ENCODE measurements at places on chromosomes 6 and 20.

- no peak for DNase-seq
These were observed 21.7 kb downstream of the VPS52 start for GRCh38 chr6:33249732-33250630.

- DNase-seq, result no peak
These were observed 668.9 kb upstream of the CITED2 start for GRCh38 chr6:140043357-140043756.

GRCh38 chr6:21354805-21355238 lies 238.7 kb upstream of the SOX4 start:
- DNase-seq, result no peak

DNA sequence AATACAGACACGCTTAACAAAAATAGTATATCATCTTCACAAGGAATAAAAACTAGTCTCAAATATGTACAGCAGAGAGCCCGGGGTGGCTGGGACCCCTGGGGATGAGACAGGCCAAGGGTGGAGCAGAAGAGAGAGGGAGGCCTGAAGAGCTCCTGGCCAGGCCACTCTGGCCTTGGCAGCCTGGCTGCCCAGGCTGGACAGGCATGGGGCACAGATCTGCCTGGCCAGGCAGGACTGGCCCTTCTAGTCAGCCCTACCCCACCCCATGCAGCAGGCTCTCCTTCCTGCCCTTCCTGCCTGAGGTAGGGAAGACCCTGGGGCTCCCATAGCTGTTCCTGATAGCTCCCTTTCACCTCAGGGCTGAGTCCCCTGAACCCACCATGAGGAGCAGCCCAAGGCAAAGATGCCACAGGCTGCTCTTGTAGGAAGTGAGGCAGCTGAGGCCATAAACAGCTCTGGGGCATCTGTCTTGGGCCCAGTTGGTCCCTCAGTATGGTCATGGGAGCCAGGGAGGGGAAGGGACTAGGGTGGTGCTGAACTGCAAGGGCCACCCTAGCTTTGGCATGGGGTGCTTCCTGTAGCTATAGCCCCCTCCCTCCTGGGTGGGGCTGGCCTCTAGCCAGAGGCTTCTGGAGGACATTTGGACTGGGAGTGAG lies 27.1 kb downstream of the COX4I2 start:
- no peak for DNase-seq

- no peak for DNase-seq
These were observed 593 bp upstream of the RALGAPB start for GRCh38 chr20:38471987-38472512.

DNA sequence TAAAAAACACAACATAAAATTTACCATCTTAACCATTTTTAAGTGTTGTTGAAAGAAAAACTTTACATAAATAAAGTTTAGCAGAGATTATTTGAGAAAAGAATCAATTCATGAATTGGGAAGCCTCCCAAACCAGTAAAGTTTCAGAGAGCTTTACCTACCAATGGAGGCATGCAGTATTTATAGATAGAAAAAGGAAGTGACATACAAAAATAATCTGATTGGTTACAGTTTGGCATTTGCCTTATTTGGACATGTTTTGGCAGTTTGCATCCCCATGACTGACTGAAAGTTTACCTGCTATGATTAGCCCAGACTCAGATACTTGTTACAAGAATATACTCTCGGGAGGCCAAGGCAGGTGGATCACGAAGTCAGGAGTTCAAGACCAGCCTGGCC lies 3.7 kb upstream of the CMTR1 start:
- DNase-seq, result no peak

GRCh38 chr6:135176464-135176863 lies 4.6 kb upstream of the MYB start:
- DNase-seq, result no peak

DNA sequence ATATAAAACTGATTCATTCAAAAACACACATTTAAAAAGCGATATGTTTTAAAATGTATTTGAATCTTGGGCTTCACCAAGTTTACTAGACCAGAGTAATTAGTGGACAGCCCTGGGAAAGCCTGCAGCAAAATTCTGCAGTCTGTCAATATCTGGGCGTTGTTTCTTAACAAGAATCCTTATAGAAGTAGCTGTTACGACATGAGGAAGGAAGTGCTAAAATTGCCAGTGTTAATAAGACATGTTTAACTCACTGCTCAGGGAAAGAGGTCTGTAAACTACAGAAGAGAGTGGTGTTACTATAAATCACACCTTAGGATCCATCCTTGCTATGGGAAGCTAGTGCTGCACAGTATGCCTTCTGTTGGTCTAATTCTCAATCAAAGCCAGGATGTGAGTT lies 120.6 kb downstream of the TBX18 start:
- DNase-seq, result no peak

- no peak for DNase-seq
These were observed 336.4 kb upstream of the BTBD3 start for GRCh38 chr20:11581271-11581670.

- no peak for DNase-seq
These were observed 26.4 kb downstream of the COX4I2 start for GRCh38 chr20:31663838-31664695.

DNA sequence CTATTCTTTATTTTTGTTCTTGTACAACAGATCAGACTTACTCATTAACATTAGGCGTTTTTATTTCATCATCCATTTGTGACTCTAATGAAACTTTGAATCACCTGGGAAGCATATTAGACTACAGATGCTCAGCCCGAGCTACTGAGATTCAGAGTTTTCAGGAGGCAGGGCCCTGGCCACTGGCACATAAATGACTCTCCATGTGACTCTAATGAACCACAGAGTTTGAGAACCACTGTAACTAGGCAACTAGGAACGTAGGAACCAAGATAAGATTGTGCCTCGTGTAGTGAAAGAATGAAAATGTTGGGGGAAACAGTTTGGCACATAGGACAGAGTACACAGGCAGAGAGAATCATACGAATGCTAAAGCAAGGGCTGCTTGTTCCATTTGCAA lies 405.9 kb upstream of the BTBD3 start:
- DNase-seq, result no peak

DNA sequence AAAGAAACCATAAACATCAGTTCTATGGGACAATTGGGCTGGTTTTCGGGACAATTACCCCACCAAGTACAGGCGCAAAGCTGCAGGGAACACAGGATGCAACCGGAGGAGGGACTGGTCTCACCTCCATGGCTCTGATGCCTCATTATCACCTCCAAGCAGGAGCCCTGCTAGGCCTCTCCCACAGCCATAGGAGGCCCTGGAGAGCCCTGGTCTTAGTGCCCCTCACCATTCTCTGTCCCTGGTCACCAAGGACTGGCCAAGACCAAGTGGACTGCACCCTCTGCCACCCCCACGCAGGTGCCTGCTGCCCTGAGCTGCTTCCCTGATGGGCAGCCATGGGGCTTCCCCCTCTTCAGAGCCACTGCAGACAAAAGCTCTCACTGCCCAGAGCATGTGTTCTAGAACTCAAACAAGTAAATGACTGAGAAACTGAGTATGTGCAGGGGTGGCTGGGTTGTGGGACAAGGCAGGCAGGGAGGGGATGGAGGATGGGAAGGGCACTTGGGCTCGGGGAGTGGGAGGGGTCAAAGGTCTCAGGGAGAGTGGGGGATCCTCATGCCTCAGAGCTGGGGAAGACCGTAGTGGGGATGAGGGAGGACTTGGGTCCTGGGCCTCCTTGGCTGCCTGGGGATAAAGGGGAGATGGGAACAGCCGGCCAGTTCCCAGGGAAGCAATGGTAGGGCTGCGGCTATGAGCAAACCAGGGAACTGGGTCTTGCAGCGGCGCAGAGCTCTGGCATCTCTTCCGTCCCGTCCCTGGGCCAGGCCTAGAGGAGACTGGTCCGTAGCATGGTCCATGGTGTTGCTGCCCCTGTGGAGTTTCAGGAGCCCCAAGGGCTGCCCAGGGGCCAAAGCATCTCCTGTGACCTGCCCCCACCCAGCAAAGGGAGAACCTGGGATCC lies 435.1 kb downstream of the PREX1 start:
- no peak for DNase-seq

DNA sequence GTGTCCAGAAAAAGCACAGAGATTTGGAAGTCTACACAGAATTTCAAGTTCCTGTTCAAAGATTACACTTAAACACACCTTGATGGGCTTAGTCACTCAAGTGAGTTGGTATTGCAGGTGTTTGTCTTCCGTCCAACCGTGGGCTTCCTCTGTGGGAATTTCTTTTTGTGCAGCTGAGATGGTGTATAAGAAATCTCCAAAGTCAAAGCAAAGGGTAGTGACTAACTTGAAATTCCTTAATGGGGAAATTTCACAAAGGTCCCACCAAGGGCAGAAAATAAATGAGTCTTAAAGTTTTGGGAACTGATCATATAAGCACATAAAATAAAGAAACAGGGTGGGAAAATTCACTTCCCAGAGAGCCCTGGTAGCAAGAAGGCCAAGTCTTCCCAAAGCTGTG lies 102.0 kb upstream of the TNFAIP3 start:
- no peak for DNase-seq

- no peak for DNase-seq
These were observed 25.5 kb downstream of the NPEPL1 start for GRCh38 chr20:58718121-58718563.

DNA sequence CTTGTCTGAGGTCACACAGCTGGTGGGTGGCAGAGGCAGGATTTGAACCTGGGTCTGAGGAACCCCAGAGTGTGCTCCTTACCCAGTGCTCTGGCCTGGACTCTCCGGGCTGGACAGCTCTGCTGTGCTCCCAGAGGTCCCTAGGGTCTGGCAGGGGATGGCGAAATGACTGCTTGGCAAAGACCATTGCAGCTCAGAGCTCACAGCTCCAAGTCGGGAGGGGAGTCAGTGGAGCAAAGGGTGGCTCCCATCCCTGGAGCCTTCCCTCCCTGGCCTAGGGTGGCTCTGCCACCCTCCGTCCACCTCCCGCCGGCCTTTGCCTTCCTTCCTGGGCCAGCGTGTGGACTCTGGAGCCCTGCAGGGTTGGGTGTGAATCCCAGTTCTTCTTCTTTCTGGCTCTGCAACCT lies 17.5 kb downstream of the CEBPB start:
- DNase-seq, result no peak

DNA sequence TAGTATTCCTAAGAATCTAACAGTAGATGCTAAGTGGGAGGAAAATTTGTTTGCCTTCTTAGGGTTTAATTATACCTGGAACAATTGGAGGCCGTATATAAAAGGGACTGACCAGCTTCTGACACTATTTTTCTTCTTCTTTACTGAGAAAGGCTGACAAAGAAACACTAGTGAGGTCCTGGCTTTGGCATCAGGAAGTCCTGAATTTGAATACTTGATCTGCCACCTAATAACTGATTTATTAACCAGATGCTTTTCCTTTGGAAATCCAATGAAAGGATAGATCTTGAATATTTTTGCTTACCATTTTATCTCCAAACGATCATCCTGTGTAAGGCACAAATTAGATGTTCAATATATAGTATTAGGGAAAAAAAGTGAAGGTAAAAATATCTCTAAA lies 382.5 kb downstream of the CENPW start:
- no peak for DNase-seq

DNA sequence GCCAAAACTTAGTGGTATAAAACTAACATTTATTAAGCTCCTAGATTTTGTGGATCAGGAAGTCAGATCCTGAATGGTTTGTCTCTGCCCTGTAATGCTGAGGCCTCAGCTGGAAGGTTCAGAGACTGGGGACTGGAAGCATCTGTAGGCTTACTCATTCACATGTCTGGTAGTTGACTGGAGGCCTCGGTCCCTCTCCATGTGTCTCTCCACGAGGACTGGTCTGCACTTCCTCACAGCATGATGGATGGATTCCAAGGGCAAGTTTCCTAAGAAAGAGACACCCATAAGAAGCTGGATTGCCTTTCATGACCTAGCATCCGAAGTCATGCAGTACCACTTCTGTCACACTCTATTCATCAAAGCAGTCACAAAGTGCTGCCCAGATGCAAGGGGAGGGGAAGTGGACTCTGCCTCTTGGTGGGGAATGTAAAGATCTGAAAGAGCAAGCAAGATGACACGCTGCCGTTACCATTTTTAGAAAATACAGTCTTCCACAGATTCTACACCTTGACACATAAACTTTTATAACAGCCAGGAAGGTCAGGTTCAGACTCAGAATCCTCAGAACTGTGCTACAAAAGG lies 17.2 kb upstream of the MDGA1 start:
- DNase-seq, result no peak

DNA sequence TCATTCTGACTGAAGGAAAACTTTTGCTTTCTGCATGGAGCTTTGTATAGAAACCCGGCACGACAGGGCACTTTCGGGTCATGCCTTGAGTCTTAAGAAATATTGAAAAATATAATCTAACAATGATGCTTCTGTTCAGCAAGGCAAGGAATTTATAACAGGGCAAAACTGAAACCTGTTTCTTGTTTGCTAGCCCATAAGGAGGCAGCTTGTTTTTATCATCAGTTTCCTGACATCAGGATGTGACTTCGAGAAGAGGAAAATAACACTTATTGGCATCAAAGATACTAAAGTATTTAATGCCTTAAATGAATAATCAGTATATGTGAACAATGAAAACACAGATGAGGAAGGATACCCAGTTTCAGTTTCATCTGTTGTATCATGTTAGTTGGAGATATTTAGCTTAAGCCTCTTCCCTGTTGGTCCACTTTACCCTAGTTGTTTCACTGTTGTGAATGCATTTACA lies 146.5 kb downstream of the CDKAL1 start:
- DNase-seq, result no peak

GRCh38 chr20:4117158-4117740 lies 101.9 kb upstream of the RNF24 start:
- no peak for DNase-seq

GRCh38 chr6:42996513-42996912 lies 12.1 kb downstream of the PPP2R5D start:
- DNase-seq, result no peak

DNA sequence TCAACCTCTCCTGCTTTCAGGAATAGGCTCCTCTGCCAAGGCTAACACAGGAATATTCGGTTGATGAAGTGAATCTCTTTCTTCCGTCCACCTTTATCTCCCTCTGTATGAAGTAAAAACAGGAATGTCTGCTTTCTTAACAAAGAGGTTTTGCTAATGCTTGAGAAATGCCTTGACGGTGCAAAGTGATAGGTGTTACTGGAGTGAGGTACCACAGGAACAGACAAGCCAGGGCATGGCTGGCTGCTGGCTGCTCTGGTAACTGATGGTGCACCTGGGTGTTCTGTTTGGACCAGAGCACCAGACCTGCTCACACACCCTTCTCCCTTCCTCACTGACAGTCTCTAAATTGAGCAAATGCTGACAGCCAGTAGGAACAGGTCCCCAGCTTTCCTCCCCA lies 174.0 kb upstream of the FBXL4 start:
- no peak for DNase-seq

Data from NCI-H187 (cell line).